ENCODE measurements at places on chromosomes 12 and 14.

DNA sequence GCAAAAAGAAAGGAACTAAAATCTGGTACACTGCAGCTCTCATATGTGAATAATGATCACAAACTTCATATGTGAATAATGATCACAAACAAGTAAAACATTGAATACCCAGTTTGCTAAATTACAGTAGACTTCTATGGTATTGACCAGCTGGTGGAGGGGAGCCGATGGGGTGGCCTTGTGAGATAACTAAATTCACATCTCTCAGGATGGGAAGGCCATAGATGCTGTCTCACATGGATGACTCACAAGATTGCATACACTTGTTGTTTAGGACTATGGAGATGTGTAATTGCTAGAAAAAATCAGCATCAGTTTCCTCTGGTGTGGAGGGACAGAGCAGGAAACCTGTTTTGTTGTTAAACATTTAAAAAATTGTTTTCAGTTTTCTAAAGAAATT, 49.2 kb downstream of the ACACB start:
- no peak for DNase-seq

DNA sequence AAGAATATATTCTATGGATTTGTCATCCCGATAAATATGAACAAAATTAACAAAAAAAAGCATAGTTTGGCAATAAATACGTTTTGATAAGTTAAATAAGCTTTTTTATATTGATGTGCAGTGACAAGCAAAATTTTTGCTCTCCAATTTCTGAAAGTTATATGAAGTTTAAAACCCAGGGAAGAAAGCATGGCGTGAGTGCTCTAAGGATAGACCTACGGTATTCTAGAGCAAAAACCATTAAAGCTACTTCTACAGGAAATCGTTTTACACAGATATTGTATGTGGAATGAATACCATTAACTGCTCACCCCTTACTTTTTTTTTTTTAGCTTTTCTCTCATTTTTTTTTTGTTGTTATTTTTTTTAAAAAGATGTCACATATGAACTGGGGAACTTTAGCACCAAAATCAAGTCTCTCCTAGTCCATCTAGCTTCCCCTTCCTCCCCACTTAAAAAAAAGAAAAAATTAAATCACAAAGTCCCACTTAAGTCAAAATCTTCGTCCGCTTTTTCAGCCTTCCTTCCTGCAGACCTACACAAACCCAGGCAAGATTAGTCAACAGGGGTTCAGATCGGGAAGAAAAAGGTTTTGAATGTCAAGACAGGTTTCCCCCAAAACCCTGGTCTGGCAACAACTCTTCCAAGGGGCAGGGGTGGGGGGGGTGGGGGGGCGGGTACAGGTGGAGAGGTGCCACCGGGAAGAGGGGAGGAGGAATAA, 4.4 kb downstream of the ZFP36L1 start:
- DNase-seq, result no peak

- DNase-seq, result no peak
Observed at GRCh38 chr12:56775638-56776037, 12.5 kb downstream of the HSD17B6 start.

GRCh38 chr14:99426265-99426664, 54.4 kb downstream of the SETD3 start:
- no peak for DNase-seq

DNA sequence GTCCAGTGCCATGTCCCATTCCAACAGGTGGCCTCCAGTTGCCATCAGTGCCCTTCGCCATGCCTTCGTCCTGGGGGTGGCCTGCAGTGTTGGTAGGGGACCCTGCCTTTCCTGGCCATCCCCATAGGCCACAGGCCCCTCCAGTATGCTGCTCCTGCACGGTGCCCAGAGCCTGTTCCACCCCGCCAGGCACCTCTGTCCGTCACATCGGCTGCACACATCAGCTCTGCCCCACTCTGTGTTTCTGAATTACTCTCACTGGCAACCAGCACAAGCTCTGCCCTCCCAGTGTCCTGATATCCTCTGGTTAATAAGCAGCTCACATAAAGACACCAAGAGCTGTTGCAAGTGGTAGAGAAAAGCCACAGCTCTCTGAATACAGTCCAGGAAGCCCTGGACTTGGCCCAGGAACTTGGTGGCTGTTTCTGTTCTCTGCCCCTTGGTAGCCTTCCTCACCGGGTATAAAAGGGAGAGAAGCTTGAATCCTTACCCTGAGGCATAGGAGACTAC, 31.3 kb upstream of the ATP2A2 start:
- DNase-seq, result no peak

- DNase-seq, result no peak
Observed at GRCh38 chr12:78406213-78406612, 458.4 kb upstream of the SYT1 start.

DNA sequence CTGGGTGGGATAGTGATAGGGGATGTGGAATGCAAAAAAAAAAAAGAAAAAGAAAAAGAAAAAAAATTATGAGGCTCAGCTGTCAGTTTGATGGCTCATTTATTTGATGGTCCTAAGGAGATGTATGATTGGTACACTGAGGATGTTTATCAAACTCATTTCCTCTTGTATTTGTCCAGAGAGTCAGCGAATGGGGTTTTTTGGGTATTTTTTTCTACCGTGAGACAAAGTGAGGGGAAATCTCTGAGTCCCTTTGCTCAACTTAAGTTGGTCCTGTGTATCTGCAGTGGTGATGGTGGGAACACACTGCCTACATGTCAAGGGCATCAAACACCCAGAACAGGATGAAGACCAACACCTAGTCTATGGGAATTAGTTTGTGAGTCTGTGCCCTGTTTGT, 176.9 kb upstream of the HIF1A start:
- DNase-seq, result no peak

DNA sequence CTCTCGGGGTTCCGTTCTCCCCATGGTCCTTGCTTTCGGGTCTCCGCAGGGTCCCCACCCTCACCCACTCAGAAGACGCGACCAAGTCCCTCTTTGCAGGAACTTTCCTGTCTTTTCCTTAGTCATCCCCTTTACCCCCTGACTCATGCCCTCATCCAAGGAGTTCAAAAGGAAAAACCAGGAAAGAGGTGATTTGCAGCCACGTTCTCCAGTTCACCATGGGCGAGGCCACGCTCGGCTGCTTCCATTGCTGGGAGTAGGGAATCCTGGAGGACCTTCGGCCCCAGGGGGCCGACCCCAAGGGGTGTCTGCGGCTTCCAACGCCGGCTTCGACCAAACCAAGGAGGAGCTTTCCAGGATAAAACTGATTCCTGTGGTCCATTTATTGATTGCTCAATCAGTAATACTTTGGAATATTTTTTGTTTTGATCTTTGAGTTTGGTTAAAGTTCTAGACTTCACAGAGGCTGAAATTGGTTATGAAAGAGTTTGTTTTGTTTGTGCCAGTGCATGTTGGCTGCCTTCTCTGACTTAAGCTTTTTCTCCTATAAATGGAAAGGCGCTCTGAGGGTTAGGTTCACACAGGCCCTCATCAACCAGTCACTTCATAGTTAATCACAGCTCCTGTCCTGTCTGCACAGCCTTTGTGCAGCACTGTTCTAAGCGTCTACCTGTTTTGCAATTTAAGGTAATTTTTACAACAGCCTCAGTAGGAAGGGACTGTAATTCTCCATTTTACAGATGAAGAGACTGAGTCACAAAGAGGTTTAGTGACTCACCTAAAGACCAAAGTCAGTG, 827 bp downstream of the ALDH2 start:
- no peak for DNase-seq

DNA sequence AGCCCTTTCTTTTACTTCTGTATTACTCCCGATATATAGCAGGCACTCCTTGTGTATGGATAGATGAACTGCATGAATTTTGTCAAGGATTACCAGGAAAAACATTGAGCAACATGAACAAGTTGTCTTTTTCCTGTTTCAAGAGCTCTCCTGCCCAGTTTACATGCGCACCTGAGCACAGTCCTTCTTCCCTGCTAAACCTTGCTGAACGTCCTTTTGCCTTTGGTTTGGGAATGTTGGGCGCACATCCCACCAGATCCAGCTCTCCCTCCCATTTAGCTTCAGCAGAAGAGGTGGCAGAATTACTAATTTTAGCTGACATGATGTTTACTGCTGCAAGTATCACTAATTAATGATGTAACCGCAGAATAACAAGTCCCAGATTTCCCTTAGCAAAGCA, 121.4 kb upstream of the TMCC3 start:
- DNase-seq, result no peak

GRCh38 chr12:110798461-110798860, 48.3 kb upstream of the CCDC63 start:
- DNase-seq, result no peak

Measured in stimulated activated CD4-positive, alpha-beta T cell treated with anti-CD3 and anti-CD28 coated beads, Interleukin-4, amount 100 ng/mL, for 4 hours (primary cell).